NCI-H748 treated with DMSO at 0.1 percent for 48 hours (cell line): ENCODE measurements at places on chromosomes 11 and 22.
A peak's percentile ranks its signal among the peaks of the same experiment; 100 is the strongest.

DNA sequence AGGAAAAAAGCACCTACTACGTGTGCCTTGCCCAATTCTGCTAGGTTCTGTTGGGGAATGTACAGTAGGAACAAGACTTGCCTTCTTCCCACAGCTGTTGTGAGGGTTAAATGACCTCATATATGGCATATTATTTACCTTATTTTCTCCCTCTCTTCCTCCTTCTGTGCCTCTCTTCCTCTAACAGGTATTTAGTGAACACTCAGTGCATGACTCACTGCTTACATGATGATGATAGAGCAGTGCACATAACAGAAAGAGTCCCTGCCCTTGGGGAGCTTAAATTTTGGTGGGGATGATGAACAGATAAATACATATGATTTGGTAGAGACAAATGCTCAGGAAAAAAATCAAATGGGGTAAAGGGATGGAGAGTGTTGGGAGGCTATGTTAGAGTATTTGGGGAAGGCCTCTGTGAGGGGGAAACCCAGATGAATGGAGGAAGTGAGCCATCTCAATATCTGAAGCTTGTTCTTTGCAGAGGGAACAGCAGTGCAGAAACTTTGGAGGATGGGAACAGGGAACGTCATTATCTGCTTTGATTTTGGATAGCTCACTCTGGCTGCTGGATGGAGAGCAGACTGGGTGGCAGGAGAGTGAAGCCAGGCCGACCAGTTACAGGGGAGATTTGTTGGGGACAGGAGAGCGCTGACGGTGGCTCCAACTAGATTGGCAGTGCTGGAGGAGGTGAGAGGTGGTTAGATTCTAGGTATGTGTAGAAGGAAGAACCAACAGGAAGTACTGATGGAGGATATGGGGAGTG, 95.5 kb upstream of the TENM4 start:
- DNase-seq, result no peak

GRCh38 chr11:35810045-35810645, 133.7 kb upstream of the LDLRAD3 start:
- DNase-seq, result no peak

- DNase-seq, result no peak
Observed at GRCh38 chr11:36012455-36012854, 68.6 kb downstream of the LDLRAD3 start.

DNA sequence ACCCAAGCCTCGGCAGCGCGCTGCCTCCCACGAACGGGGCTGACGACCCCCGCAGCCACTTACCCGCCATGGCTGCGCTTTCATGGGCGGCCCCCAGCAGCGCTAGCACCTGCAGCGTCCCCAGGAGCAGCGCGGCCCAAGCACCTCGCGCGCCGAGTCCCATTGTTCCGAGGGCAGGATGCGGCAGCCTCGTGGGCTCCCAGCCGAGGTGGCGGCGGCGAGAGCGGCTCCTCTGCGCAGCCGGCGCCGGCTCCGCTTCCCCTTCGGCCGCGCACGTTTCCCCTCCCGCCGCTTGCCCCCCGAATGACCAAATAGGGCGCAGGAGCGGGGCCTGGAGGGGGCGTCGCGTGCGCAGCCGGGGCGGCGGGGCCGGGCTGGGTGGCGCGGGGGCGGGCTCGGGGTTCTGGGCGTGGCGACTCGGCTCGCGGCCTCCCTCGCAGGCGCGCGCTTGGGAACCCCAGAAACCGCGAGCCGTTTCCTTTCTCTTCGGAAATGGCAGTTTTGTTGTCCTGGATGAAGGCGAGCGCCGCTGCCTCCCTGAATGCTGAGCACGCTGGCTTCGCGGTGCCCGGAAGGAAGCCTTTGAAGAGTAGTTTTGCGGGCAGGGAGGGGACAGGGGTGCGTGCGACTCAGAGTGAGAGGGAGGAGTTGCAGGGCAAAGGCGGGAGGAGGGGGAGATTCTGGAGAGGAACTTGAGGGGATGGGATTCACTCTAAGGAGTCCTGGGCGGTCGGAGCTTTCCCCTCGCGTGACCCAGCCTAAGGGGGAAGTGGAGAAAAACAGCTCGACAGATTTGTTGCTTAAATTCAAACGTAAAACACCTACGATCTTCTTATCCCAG, at the start of gene TMEM123:
TMEM123 (minus strand) TSS at position 305 of the 841 bp plus-strand sequence; CDS start at position 163, 142 bp downstream.
- DNase-seq, result peak; percentile 24

GRCh38 chr11:1762537-1763302, 1.0 kb downstream of the CTSD start:
- DNase-seq, result peak; percentile 24

GRCh38 chr11:134939031-134939430, 527.0 kb upstream of the B3GAT1 start:
- DNase-seq, result no peak

DNA sequence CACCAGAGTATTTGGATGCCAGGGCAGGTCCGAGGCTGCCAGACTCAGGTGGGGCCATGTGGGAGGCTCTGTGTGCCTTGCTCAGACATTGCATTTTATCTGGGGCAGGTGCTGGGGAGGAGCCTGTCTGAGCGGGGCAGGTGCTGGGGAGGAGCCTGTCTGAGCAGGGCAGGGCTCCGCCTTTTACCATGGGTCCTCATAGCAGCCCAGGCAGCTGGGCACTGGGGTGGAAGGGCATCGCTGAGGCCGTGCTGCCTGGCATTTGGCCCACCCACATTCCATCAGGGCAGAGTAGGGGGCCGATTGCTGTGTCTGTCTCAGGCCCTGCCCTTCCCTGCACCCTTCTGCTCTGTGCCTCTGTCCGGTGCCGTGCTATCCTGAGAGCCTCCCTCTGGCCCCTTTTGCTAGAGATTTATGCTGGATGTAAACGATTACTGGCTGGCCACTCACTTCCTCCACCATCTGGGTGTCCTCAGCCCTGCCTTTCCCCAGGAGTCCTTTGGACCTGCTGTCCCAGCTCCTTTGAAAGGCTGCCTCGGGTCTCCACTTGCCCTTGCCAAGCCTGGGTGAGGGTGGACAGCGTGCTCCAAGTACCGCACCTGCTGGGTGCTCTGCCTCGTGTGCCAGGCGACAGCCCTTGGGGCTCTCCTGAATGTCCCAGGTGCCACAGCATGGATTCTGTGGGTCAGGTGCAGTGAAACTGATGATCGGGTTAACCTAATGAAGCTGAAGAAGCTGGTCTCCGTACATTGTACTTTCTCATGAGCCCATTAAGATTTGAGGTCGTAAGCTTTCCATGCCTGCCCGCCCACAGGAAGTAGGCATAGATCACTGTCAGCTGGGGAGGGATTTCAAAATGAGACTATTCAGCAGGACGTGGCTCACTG, 281.6 kb downstream of the TBC1D22A start:
- DNase-seq, result peak; percentile 73

DNA sequence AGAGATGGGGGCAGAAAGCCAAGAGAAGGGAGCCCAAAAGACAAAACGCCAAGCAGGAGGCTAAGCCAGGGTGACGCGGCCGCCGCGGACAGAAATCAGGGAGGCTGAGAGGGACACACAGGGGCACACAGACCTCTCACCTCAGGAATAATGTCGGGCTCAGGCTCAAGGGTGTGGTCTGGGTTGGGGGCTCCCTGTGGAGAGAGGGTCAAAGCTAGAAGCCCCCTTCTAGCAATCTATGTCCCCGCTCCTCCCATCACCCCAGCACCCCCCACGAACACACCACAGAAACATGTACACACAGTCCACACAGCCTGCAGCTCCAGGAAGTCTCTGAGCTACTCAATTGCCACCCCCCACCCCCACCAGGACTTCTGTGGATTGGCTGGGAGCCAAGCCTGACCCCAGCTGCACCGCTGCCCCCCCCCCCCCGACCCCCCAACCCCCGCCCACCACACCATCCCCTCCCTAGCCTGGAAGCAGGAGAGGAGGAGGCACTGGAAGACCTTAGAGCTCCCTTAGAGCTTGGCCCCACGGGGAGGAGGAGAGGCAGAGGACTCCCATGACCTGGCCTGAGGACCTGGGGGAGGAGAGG, 6.9 kb downstream of the BCL9L start:
- no peak for DNase-seq

GRCh38 chr11:20873054-20873453, 203.7 kb downstream of the NELL1 start:
- peak; percentile 91 for DNase-seq

- no peak for DNase-seq
Observed at GRCh38 chr22:27170491-27170890, 513.1 kb downstream of the MIAT start.

DNA sequence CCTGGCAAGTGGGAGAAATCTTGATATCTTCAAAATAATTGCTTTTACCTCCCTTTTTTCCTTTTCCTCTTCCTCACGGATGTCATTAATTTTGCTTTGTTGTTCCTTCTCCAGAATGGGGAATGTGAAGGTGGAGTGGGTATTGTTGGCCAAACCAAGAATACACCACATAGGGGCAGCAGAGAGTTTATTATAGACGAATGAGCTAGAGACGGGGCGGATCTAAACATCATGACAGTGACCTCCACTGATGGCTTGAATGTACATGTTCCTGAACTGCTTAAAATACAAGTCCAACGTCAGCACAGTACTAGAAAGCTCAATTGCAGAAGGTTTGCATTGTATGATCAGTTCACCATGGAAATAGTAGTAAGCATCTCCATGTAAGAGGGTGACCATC, 122.3 kb upstream of the SNX19 start:
- peak; percentile 36 for DNase-seq

GRCh38 chr22:30375312-30375849, 11.8 kb downstream of the RNF215 start:
- no peak for DNase-seq

GRCh38 chr22:40922484-40923303, 28.5 kb upstream of the RBX1 start:
- peak; percentile 40 for DNase-seq
